Caco-2 (cell line): ENCODE measurements at places on chromosomes 3 and 15.

DNA sequence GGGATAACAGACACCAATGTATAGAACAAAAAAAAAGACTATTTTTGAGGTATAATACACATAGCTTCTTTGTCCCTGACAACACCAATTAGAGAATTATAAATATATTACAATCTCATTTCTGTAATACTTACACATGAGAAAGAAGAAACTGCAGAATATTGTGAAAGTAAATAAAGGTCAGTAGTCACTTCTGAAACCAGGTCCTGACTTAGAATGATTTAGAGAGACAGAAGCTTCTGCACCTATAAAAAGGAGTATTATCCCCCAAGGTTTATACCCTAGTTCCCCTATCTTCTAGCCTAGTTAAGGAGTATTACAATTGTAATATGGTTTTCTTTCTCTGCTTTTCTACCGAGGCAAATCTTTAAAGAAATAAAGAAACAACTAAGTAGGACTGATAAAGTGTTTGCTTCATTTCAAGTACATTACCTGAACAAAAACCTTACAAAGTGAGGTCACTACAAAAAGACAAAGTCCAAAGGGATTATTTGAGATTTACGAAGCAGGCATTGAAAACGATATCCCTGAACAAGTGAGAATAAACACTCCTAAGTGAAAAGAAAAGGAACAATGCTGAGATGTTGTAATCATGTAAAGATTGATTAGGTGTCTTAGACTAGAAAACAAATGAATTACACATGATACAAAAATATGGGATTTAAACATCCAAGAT, 103.0 kb downstream of the GBE1 start:
- DNase-seq: no peak

GRCh38 chr3:79178471-79179180, 589.2 kb downstream of the ROBO1 start:
- no peak for DNase-seq

DNA sequence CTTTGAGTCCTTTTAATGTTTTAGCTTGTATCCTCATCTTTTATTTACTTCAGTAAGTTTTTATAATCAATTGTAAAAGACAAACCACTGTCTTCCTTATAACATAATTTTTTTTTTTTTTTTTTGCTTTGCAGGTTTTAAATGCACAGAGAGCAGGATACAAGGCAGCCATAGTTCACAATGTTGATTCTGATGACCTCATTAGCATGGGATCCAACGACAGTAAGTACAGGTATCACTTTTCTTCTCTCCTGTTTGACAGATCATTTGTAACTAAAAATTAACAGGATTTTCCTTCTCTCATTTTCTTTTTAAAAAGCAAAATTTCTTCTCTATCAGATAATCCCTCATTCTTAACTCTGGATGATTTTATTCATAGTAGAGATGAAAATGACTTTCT, 75.4 kb downstream of the PFN2 start:
- no peak for DNase-seq

DNA sequence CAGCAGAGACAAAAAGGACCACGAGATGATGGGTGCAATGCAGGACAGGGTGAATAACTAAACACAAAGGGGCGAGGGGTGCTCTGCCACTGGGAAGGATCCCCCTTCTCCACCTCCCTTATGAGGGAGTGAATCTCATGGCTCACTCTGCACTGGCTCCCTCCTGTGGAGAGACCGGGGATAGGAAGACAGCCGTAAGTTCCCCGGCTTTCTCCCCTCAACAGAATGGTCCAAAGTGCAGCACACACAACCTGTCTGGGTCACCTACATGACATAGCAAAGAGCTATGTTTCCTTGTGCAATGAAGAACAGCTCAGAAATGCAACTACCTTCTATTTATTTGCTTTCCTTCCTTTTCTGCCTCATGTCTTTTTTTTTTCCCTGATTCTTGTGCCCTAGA, 7.8 kb upstream of the ACSBG1 start:
- no peak for DNase-seq

- no peak for DNase-seq
These were observed 115.1 kb downstream of the PLCL2 start for GRCh38 chr3:16999871-17000270.

DNA sequence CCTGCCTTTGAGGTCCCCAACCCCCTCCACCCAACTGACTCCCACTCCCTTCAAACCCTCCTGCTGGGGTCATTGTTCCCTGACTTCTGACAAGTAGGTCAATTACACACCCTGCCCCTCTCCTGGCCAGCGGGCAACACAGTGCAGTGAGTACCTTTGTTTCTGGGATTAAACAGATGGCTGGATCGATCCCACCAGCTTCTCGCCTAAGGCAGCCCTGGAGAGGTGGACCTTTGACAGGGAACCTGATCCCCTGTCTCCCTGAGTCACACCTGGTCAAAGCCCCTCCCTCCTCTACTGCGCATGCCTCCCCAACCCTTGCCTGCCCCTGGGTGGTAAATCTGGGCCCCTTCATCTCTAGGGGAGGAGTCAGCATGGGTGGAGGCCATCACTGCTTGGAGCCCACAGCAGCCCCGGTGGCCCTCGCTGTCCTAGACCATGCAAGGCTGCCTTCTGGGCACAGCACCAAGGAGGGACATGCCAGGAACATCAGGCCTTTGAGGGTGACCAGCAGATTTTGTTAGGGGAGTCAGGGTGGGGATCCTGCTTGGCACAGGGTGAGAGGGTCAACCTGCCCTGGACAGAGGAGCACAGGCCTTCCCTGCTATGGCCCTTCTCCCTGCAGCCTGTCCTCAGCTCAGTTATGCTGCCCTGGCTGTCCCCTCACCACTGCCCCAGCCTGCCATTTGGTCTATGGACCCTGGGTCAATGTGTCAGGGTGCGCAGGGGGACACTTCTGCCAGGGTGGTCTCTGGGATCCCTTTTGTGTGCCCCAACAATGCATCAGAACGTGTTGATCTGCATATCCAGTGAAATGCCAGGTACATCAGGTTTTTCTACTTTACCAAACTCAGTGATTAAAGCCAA, 9.8 kb upstream of the PRR23E start:
- no peak for DNase-seq

DNA sequence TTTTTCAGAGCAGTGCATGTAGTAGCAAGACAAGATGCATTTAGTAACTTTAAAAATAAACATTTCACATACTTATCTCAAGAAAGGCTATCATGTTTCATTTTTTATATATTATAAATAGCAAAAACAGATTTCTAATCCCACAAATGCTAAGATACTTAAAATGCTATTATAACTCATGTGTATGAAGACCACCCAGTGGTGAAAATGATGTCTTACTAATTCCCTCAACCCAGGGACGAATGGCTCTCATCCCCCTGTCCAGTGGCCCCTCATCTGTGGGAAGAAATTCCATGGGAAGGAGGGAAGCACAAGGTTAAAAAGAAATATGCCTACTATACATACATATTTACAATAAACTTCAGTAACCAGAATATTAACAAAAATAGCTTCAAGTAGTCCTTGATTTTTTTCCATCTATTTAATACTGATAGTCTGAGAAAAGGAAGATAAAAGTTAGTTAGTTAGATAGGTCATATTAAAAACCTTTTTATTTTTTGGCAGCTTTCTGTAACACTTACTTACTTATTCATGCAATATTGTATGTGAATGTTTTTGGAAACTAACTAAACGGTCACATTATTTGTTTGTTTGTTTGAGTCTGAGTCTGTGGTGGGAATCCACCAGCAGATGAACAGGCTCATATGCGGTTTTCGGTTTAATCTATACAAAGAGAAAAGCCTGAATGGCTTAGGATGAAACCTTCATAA, 14.8 kb downstream of the NR2E3 start:
- DNase-seq: no peak
